ENCODE measurements at places on chromosomes 7 and 10. TPM values are rescaled to one million over a fixed set of nuclear protein-coding genes. Genes with fewer than 3 reads are reported as not detected.
A peak's percentile ranks its signal among the peaks of the same experiment; 100 is the strongest.

MYOZ1 gene
- total RNA-seq, result 1.3 TPM

CLRN3 gene
- total RNA-seq, result not detected

HGF gene
- total RNA-seq, result 7.4 TPM

SEM1 gene
- total RNA-seq, result 95.7 TPM

LRRN3 gene
- not detected for total RNA-seq

STEAP2 gene
- total RNA-seq, result 18.5 TPM

TRPV5 gene
- not detected for total RNA-seq

DNA sequence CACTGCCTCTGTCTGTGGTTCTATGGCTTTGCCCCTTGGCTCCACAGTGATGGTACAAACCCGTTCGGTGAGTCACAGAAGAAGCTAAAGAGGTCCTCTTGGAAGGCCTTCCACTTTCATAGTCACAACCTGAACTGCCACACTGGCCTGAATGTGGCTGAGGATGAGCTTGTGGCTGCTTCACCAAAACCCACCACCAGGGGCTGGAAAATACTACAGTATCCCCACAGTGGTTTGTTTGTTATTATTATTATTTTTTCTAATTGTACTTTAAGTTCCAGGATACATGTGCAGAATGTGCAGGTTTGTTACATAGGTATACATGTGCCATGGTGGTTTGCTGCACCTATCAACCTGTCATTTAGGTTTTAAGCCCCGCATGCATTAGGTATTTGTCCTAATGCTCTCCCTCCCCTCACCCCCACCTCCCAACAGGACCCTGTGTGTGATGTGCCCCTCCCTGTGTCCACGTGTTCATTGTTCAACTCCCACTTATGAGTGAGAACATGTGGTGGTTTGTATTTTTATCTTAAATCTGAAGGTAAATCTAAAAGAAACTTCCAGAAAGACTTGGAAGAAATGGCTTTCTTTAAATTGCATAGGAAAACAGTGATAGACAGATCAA, 160.8 kb upstream of the NPSR1 start:
- H3K4me3 ChIP-seq, result no peak overlapping the region
- no peaks in the 10 kb centered on the region for H3K27me3 ChIP-seq
- H3K27ac ChIP-seq, result no peak overlapping the region
- no peaks in the 10 kb centered on the region for H3K4me1 ChIP-seq
- H3K36me3 ChIP-seq, result no peaks in the 10 kb centered on the region

- no peaks in the 10 kb centered on the region for H3K27me3 ChIP-seq
- H3K36me3 ChIP-seq, result no peaks in the 10 kb centered on the region
- peaks cover 8% of the 10 kb centered on the region for H3K4me1 ChIP-seq
- no peak overlapping the region for H3K27ac ChIP-seq
Observed at GRCh38 chr7:46755120-46756034, 826.5 kb downstream of the TNS3 start.

- peak; percentile 58 for DNase-seq
- H3K4me1 ChIP-seq, result no peaks in the 10 kb centered on the region
- H3K27ac ChIP-seq, result no peak overlapping the region
- no peaks in the 10 kb centered on the region for H3K36me3 ChIP-seq
Observed at GRCh38 chr10:121043124-121043849, 192.1 kb downstream of the WDR11 start.

DNA sequence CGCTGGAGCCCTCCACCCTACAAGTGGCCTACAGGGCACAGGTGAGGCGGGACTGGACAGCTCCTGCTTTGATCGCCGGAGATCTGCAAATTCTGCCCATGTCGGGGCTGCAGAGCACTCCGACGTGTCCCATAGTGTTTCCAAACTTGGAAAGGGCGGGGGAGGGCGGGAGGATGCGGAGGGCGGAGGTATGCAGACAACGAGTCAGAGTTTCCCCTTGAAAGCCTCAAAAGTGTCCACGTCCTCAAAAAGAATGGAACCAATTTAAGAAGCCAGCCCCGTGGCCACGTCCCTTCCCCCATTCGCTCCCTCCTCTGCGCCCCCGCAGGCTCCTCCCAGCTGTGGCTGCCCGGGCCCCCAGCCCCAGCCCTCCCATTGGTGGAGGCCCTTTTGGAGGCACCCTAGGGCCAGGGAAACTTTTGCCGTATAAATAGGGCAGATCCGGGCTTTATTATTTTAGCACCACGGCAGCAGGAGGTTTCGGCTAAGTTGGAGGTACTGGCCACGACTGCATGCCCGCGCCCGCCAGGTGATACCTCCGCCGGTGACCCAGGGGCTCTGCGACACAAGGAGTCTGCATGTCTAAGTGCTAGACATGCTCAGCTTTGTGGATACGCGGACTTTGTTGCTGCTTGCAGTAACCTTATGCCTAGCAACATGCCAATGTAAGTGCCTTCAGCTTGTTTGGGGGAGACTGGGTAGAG, at the start of gene COL1A2:
Gene COL1A2, plus strand, starts transcription at position 459 of the 704 bp plus-strand sequence. Its CDS starts 137 bp downstream, at position 596.
- H3K4me3 ChIP-seq, result peak within 1 kb of the TSS; percentile 50
- H3K27ac ChIP-seq, result peak within 1 kb of the TSS; percentile 62
- H3K4me1 ChIP-seq, result peaks cover 38% of the 10 kb centered on the region
- no peaks in the 10 kb centered on the region for H3K36me3 ChIP-seq

GRCh38 chr10:68816796-68817412, 10.4 kb upstream of the STOX1 start:
- no peaks in the 10 kb centered on the region for H3K36me3 ChIP-seq
- no peak overlapping the region for H3K4me3 ChIP-seq
- H3K27ac ChIP-seq, result no peak overlapping the region
- DNase-seq, result no peak
- no peaks in the 10 kb centered on the region for H3K4me1 ChIP-seq
- H3K27me3 ChIP-seq, result no peaks in the 10 kb centered on the region

DNA sequence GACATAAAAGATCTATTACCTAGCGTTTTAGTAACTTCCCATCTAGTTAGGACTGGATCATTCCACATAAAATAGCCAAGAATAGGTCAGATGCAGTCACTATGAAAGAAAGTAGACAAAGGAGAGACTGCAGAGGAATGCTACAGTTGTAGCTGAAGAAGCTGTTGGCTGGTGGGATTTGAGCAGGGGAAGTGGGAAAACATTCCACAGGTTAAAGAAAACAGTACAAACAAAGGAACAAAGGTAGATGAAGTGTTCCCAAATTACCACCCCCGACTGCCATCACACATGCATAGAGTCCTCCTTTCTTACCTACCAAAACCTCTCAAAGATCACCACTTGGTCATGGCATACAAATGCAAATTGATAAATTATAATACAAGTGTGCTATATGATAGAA, 41.8 kb downstream of the DLD start:
- peaks cover 3% of the 10 kb centered on the region for H3K4me1 ChIP-seq
- peaks cover 81% of the 10 kb centered on the region for H3K36me3 ChIP-seq
- no peak overlapping the region for H3K4me3 ChIP-seq
- DNase-seq, result no peak
- no peak overlapping the region for H3K27ac ChIP-seq

DNA sequence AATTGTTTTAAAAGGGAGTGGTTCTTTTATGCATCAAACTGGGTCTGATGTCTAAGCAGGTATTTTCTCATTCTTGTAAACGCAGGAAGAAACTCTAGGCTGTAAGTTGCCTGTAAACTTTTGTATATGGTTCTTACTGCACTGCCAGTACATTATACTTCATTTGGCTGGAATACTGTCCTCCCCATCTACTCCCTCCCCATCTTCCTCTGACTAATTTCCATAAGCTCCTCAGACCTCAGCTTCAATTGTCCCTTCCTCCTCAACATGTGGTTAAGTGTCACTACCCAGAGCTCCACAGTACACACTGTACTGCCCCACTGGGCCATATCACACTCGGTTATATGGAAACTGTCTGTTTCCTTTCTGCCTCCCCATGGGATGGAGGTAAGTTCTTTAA, 161.4 kb upstream of the MDFIC start:
- H3K27ac ChIP-seq, result no peak overlapping the region
- no peaks in the 10 kb centered on the region for H3K4me1 ChIP-seq
- H3K36me3 ChIP-seq, result no peaks in the 10 kb centered on the region
- DNase-seq, result no peak
- H3K4me3 ChIP-seq, result no peak overlapping the region

GRCh38 chr10:78264361-78264760, 230.7 kb downstream of the RPS24 start:
- no peak overlapping the region for H3K4me3 ChIP-seq
- H3K36me3 ChIP-seq, result no peaks in the 10 kb centered on the region
- H3K27me3 ChIP-seq, result no peaks in the 10 kb centered on the region
- DNase-seq, result no peak
- no peak overlapping the region for H3K27ac ChIP-seq
- H3K4me1 ChIP-seq, result no peaks in the 10 kb centered on the region

DNA sequence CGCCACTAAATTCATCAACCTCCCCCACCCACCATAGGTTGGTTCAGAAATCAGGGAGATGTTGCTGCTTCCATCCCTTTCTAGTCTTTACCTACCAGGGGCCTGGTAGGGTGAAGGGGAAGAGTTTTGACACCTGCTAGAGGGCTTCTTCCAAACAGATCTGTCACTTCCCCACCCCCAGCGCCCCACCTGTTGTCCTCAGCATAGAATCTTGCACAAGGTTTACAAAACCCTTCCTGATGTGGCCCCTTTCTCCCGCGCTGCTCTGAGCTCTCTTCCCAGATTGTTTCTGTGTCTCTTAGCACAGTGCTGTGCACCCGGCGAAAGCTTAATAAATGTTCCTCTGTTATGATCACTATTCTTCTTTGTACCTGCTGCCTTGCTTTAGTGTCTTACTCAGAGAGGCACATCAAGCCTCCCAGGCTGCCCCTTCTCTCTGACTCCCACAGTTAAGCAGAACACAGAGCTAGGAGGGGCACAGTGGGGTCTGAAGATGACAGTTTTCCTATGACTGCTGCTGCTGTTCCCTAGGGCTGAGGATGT, 11.2 kb upstream of the C10orf95 start:
- peaks cover 37% of the 10 kb centered on the region for H3K4me1 ChIP-seq
- H3K27ac ChIP-seq, result no peak overlapping the region
- H3K27me3 ChIP-seq, result no peaks in the 10 kb centered on the region
- peak overlapping the region; percentile 29 for H3K4me3 ChIP-seq
- H3K36me3 ChIP-seq, result no peaks in the 10 kb centered on the region

DNA sequence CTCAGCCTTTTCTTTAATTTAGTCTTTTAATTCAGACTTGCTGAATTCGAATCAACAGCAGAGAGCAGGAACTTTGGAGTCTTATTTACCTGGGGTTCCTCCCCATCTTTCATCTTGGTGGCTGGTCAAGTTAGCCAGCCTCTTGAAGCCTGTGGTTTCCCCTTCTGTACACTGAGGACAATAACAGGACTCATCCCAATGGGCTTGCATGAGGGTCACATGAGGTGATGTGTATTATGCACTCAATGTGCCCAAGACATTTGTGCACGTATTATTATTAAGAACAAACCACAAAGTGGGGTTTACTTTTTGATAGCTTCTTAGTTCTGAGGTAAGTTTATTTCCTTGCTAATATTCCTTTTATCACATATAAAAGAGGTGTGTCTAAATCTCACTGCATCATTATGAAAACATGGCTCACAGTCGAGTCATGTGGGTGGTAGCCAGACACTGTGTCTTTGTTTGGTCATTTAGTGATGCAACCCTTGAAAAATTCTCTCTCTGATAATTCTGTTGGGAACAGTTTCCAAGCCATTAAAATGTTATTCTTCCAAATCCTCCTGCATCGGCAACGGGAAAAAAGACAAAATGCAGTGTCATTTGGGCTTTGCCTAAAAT, 86.5 kb upstream of the GRB10 start:
- no peak overlapping the region for H3K27ac ChIP-seq
- H3K4me1 ChIP-seq, result no peaks in the 10 kb centered on the region
- H3K36me3 ChIP-seq, result no peaks in the 10 kb centered on the region
- DNase-seq, result peak; percentile 54

- no peak for DNase-seq
- no peak overlapping the region for H3K27ac ChIP-seq
- no peak overlapping the region for H3K4me3 ChIP-seq
- no peaks in the 10 kb centered on the region for H3K4me1 ChIP-seq
- H3K36me3 ChIP-seq, result no peaks in the 10 kb centered on the region
Observed at GRCh38 chr7:25305831-25306230, 77.5 kb upstream of the NPVF start.

DNA sequence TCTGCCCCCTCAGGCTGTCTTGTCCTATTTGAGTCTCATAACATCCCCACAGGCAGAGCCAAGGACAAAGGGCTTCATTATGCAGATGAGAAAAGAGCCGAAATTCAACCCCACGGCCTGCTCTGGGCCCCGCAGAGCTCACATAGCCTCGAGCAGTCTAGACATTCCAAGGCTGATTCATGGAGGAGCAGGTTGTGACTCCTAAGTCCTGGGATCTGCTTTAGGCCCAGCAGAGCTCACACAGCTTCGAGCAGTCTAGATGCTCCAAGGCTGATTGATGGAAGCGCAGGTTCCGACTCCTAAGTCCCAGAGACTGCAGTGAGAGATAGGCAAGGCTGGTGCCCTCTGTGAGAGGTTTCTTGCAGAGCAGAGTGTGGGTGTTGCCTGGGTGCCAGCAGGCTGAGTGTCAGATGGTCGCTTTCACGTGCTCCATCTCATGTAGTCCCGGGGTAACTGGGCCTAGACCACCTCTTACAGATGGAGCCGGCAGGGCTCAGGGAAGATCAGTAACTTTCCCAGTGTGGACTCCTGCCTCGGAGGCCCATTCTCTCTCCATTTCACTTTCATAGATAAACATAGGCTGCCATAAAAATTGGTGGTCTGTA, 436.1 kb upstream of the FOXK1 start:
- no peaks in the 10 kb centered on the region for H3K4me1 ChIP-seq
- H3K27me3 ChIP-seq, result no peaks in the 10 kb centered on the region
- H3K4me3 ChIP-seq, result no peak overlapping the region
- no peak overlapping the region for H3K27ac ChIP-seq
- H3K36me3 ChIP-seq, result no peaks in the 10 kb centered on the region

- H3K27me3 ChIP-seq, result no peaks in the 10 kb centered on the region
- H3K27ac ChIP-seq, result no peak overlapping the region
- H3K4me1 ChIP-seq, result no peaks in the 10 kb centered on the region
Observed at GRCh38 chr10:59560161-59560560, 149.5 kb downstream of the SLC16A9 start.

- H3K27ac ChIP-seq, result no peak overlapping the region
- H3K27me3 ChIP-seq, result no peaks in the 10 kb centered on the region
- peaks cover 23% of the 10 kb centered on the region for H3K36me3 ChIP-seq
Observed at GRCh38 chr10:79130846-79131245, 62.1 kb downstream of the ZMIZ1 start.

DNA sequence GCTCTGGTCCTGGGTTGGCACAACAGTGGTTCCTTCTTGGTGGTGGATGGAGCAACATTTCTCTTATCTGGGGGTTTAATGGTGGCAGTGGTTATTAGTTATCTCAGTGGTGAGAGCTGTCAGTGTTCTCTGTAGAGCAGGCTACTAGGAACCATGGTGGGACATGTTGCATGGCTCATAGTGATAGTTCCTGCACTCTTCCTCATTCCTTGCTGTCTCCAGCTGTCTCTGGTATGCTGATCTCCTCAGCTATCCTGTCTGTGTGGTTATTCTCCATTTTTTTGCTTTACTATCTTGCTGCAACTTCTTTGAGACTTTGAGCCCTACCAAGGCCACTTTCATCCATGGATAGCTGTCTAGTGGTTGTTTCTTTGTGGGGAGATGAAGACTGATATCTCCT, 44.0 kb downstream of the CCDC7 start:
- H3K27ac ChIP-seq, result no peak overlapping the region
- DNase-seq, result no peak
- H3K4me3 ChIP-seq, result no peak overlapping the region
- no peaks in the 10 kb centered on the region for H3K4me1 ChIP-seq
- H3K36me3 ChIP-seq, result peaks cover 33% of the 10 kb centered on the region
